ENCODE measurements at places on chromosomes 2 and 18. TPM values are rescaled to one million over a fixed set of nuclear protein-coding genes. Genes with fewer than 3 reads are reported as not detected.

GRCh38 chr18:55593888-55594287 lies 5.9 kb upstream of the TCF4 start:
- H3K36me3 ChIP-seq: no peaks in the 10 kb centered on the region
- H3K27me3 ChIP-seq: no peaks in the 10 kb centered on the region
- no peak overlapping the region for H3K27ac ChIP-seq
- no peaks in the 10 kb centered on the region for H3K4me1 ChIP-seq

DNA sequence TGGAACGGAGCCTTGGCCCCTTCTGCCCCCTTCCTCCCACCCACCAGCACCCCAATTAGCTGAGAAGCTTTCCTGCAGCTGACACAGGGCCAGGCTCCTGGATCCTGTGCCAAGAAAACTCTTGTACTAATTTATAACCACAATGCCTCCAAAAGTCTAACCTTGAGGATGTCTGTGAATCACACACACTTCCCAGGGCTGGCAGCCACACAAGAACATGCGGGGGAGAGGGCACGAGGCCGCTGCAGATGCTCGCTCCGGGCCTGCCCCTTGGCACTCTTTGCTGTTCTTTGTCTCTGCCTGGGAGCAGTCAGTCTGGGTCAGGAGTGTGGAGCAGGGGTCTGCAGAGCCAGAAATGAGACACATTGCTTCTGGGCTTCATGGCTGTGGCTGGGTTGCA lies 62.7 kb upstream of the KIF5C start:
- H3K4me1 ChIP-seq: no peaks in the 10 kb centered on the region
- H3K27me3 ChIP-seq: no peaks in the 10 kb centered on the region
- H3K36me3 ChIP-seq: no peaks in the 10 kb centered on the region
- no peak overlapping the region for H3K4me3 ChIP-seq
- no peak for DNase-seq

- no peak overlapping the region for H3K4me3 ChIP-seq
- no peaks in the 10 kb centered on the region for H3K4me1 ChIP-seq
- H3K27ac ChIP-seq: no peak overlapping the region
- no peak for DNase-seq
These were observed 53.2 kb upstream of the MAPRE3 start for GRCh38 chr2:26917135-26917836.

- no peaks in the 10 kb centered on the region for H3K4me1 ChIP-seq
- H3K4me3 ChIP-seq: no peak overlapping the region
- no peak overlapping the region for H3K27ac ChIP-seq
- peaks cover 21% of the 10 kb centered on the region for H3K27me3 ChIP-seq
- DNase-seq: no peak
- no peaks in the 10 kb centered on the region for H3K36me3 ChIP-seq
These were observed 3.2 kb upstream of the CHST9 start for GRCh38 chr18:27188309-27188708.

DNA sequence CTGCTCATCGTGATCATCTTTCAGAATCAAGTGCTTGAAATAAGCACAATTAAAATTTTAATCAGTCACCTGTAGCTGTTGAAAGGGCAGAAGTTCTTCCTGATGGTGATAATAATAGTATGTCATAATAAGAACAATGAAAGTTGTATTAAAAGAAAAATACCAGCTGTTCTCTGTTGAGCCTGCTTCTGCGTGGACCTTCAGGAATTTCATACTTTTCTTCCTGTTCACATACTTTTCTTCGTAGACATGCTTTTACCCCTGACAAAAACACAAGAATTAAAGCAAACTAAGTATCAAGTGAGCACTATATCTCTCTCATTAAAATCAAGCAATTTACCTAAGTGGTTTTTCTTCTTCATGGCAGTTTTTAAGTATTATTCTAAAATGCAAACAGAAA lies 79.2 kb downstream of the BARD1 start:
- no peaks in the 10 kb centered on the region for H3K27me3 ChIP-seq
- H3K27ac ChIP-seq: no peak overlapping the region
- no peaks in the 10 kb centered on the region for H3K4me1 ChIP-seq
- H3K4me3 ChIP-seq: no peak overlapping the region
- H3K36me3 ChIP-seq: peaks cover 17% of the 10 kb centered on the region
- DNase-seq: no peak

DNA sequence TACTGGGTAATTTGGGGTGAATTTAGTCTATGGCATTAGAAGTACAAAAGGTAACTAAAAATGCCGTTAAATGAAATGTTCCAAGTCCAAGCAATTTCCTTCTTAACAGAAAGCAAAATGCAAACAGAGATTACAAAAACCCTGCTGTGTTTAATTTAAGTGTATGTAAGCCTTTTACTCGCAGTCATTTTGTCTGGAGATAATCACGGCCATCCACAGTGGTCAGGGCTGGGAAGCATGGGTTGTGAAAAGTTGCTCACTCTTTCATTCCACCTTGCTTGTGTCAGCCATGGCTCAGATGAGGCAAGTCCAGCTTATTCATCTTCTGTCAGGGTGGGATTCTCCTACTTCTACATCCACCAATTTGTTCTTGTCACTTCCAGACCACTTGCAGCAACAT lies 983.6 kb upstream of the ZEB2 start:
- no peak overlapping the region for H3K4me3 ChIP-seq
- H3K36me3 ChIP-seq: no peaks in the 10 kb centered on the region
- H3K27me3 ChIP-seq: no peaks in the 10 kb centered on the region
- H3K4me1 ChIP-seq: no peaks in the 10 kb centered on the region
- H3K27ac ChIP-seq: no peak overlapping the region

DNA sequence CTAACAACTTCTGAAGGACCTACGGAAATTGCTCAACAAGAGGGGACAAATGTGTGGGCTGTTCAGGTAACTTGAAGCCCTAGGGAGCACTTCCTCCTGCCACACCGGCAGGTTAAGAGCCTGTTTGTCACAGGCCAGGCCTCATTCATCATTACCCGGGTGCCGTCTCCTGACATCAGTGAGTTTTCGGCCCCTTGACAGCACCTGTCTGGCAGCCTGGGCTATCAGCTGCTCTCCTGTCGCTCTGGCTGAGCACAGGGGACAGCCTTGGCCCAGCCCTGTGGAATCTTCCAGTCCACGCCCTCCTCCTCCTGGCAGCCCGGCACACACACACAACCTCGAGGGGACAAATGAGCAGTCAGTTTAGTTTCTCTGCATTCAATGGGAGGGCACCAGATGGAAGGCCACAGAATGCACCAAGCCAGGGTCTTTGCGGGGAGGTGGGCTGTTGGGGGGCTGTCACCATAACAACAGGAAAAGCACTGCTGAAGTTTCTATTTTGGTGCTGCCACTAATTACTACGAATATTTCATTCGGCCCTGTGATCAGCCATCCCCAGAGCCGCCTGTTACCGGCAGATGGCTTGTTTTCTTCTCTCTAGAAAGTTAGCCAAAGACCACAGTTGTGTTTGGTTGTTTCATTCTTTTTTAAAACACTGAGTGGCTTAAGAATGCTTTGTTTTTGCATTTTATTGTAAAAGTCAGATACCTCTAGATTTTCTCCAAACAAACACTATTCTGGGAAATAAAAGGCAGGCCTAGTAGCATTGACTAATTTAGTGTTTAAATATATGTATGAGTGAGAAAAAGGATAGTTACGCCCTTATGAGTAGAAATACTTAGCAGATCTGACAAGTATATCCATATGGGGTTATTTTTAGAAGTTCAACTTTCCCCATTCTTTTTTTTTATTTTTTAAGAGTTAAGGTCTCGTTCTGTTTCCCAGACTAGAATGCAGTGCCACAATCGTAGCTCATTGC lies 189.9 kb upstream of the NDUFV2 start:
- DNase-seq: peak; percentile 70
- no peaks in the 10 kb centered on the region for H3K36me3 ChIP-seq
- H3K27ac ChIP-seq: peak overlapping the region; percentile 7

DNA sequence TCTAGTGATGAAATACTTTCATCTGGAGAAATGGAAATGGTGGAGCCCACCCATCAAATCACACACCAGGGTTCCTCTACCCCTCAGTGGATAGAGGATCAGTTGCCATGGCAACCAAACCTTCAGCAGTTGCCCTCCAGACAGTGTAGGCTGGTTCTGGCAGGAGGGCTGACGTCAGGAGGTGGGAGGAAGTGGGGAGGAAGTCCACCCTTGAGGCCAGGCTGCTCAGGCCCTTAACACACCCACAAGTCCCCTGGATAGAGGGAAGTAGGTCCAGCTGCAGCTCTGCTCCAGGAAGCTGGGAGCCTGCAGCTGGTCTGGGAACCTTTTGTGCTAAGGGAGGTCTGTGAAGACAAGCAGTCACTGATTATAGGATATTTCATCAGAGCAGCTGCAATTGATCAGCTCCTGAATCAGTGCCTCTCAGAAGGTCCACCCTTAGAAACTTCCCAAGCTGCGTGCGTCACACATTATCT lies 186.6 kb downstream of the MTX2 start:
- peaks cover 11% of the 10 kb centered on the region for H3K27me3 ChIP-seq
- DNase-seq: no peak
- no peak overlapping the region for H3K4me3 ChIP-seq
- H3K4me1 ChIP-seq: no peaks in the 10 kb centered on the region
- no peaks in the 10 kb centered on the region for H3K36me3 ChIP-seq

GRCh38 chr2:239152239-239152915 lies 248.4 kb downstream of the HDAC4 start:
- no peak overlapping the region for H3K4me3 ChIP-seq
- H3K27ac ChIP-seq: no peak overlapping the region
- peaks cover 58% of the 10 kb centered on the region for H3K36me3 ChIP-seq
- H3K4me1 ChIP-seq: no peaks in the 10 kb centered on the region

- DNase-seq: no peak
- H3K27me3 ChIP-seq: no peaks in the 10 kb centered on the region
- H3K27ac ChIP-seq: no peak overlapping the region
- no peak overlapping the region for H3K4me3 ChIP-seq
- peaks cover 28% of the 10 kb centered on the region for H3K36me3 ChIP-seq
These were observed 39.4 kb downstream of the NBAS start for GRCh38 chr2:15521641-15522181.

DNA sequence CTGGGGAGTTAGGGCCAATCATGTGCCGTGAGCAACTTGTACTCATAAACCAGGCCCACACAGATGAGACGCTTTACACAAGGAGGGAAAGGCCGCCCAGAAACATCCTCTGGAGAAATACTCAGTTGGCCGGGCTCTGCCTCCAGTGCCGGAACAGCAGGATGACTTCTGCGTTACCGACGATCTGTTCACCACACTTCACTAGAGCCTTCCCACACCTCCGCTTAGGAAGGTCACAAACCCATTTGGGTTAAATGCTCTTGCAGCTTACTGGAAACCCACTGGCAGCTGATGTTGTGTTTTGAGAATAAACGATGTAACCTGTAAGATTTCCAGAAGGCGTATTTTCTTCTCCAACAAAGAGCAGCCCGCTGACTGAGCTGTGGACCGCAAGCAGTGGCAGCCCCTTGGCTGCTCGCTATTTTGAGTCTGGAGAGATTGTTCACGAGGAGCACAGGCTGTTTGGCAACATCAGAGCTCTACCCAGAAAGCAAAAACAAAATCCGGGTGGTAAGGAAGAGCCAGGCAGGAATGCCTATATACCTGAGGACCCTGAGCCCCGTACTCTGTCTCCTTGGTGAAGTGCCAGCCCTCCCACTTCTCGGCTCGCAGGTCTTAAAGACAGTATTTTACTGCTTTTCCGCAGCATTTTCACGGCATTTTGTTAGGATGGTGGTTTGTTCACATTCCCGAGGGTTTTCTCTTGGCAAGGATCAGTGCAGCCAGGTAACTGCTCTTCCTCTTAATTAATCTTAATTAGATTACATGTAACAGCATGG lies 44.0 kb downstream of the COLEC12 start:
- no peak overlapping the region for H3K4me3 ChIP-seq
- H3K27me3 ChIP-seq: no peaks in the 10 kb centered on the region
- H3K4me1 ChIP-seq: peaks cover 10% of the 10 kb centered on the region
- peak overlapping the region; percentile 58 for H3K27ac ChIP-seq
- no peak for DNase-seq

GRCh38 chr2:37349231-37349860 lies 4.9 kb downstream of the QPCT start:
- DNase-seq: no peak
- H3K27ac ChIP-seq: no peak overlapping the region
- H3K36me3 ChIP-seq: no peaks in the 10 kb centered on the region
- H3K27me3 ChIP-seq: no peaks in the 10 kb centered on the region
- no peak overlapping the region for H3K4me3 ChIP-seq

DNA sequence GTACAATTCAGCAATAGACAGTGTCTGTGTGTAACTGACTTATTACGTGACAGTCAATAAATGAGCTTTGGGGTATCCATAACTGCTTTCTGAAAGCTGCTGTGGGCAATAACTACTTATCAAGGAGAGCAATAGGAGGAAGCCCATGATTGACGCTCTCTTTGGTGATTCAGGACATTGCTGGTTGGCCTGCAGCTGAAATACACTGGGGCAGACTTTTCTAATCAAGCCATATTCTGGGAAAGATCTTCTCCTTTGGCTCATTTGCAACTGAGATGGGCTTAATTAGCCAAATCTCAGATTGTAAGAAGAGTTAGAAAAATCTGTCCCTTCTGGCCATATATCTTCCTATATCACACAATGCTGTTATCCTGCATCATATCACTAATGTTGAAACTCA lies 24.0 kb upstream of the CCBE1 start:
- no peaks in the 10 kb centered on the region for H3K4me1 ChIP-seq
- no peaks in the 10 kb centered on the region for H3K27me3 ChIP-seq
- H3K4me3 ChIP-seq: no peak overlapping the region
- DNase-seq: no peak

KIDINS220 gene
- 69.6 TPM for total RNA-seq

PLGLB2 gene
- 2.4 TPM for total RNA-seq

AGXT gene
- total RNA-seq: not detected

CCDC74B gene
- 0.78 TPM for total RNA-seq

FNDC4 gene
- 2.0 TPM for total RNA-seq

FBXO41 gene
- 2.1 TPM for total RNA-seq

LIMS4 gene
- total RNA-seq: 2.1 TPM

NCL gene
- 309 TPM for total RNA-seq

Data from upper lobe of right lung (tissue), 1 donor.